ENCODE measurements at places on chromosomes 12 and 14.

- no peak for DNase-seq
Observed at GRCh38 chr12:121182222-121182893, 27.6 kb upstream of the P2RX4 start.

DNA sequence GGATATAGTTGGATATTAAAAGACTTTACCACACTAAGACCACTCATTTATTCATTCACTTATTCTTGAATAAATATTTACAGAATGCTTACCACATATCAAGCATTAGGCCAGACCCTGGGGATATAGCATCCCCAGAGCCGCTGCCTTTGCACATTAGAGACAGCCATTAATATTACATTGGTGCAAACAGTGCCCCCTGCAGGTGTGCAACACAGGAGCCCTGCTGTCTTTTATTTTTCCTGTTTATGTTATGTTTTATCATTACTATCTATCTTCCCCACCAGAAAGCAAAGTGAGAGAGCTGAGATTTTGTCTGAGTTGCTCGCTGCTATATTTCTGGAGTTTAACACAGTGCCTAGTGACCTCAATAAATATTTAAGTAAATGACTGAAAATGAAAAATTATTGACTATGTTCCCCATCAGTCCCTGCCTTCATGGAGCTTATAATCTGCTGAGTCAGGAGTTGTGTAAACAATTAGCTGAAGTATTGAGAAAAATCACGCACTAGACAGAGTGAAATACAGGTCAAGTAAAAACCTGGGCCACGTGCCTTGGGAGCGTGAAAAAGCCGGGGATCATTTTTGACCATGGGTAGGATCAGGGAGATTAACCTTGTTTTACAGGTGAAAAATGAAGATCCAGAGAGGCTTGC is 301.6 kb downstream of the PCNX1 start:
- no peak for DNase-seq

- DNase-seq, result no peak
Observed at GRCh38 chr12:1603269-1603993, 9.1 kb upstream of the FBXL14 start.

- DNase-seq, result no peak
Observed at GRCh38 chr12:106245767-106246166, 2.1 kb downstream of the CKAP4 start.

DNA sequence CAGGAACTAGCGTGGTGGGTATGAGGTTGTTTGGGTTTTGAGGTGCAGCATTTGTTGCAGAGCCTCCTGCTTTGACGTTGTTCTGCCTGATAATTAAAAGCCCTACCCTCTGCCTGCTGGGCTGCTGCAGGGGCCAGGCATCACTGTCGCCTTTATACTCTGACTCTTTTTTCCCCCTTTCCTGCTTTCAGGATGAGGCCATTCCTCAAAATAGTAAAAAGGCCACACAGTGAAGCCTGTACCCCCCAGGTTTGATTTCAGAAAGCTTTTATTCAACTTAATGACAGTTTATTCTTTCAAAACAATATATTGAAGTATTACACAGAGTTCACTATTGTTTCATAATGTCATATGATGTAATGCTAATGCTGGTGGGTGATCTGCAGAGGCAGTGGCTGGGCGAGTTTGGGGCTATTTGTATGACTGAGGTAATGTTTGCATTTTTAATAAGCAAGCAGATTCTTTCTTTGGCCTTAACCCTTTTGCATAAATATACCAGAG is 9.1 kb downstream of the BORCS5 start:
- DNase-seq, result no peak

DNA sequence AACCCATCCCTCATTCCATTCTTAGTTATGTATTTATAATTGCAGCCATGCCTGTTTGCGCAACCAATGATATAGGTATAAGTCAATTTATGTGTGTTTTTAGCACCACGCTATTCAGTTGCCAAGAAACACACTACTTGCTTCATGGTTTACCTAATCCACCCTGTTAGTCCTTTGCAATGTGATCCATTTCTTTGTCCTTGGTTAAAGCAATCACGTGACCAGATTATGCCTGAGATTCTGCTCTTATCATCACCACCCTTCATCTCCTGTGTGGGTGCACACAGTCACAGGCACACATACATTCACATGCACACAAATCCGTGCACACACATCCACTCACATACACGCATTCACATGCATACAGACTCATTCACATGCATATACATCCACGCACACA is 52.3 kb upstream of the KCNA5 start:
- no peak for DNase-seq

DNA sequence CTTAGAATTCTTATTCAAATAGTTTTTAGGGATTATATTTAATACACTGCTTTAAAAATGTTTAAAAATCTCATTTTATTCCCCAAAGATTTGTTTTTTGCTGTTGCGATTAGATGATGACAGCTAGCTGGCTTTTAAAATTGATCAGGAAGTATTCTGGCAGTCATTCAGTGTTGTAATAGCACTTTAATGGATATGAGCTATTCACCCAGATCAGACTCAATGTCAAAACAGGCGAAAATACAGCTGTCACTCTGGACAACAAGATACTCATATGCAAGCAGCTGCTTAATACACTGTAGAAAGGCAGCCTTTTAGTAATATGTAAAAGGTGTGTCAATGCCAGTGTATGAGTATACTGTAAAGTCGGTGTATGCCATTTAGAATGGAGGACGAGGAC is 91.7 kb downstream of the NPAS3 start:
- no peak for DNase-seq

All from GM04504 (cell line).